Ovary (tissue), 10 donors: ENCODE measurements at places on chromosomes 11 and 22.

GRCh38 chr11:58958500-58958899, 19.2 kb downstream of the GLYATL1 start:
- no peaks in the 10 kb centered on the region for H3K27me3 ChIP-seq
- H3K4me3 ChIP-seq = no peak overlapping the region
- H3K27ac ChIP-seq = no peak overlapping the region

DNA sequence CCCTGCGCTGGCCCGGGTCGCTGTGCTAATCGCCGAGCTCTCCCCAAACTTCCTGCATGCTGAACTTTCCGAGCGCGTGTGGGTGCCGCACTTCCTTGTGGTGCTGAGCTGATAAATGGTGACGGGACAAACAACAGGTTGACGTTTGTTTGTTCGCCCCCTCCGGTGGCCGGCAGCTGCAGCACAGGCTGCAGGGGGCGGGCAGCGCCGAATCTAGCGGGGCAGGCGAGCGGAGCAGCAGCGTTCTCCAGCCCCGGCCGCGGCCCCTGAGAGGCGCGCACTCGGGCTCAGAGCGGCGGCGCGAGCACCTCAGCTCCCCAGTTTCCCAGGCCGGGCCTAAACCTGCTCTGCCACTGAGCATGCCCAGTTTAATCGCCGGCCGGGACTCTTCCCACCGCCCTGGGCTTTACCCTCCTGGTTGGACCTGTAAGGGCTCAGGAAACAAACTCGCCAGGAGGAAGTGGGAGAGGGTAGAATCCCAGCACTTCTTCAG, at the start of gene PDGFD:
Gene PDGFD (minus strand): TSS at position 120 of the 493 bp plus-strand sequence.
- peak; percentile 83 for DNase-seq
- no peaks in the 10 kb centered on the region for H3K36me3 ChIP-seq
- no peaks in the 10 kb centered on the region for H3K27me3 ChIP-seq

- H3K27me3 ChIP-seq = no peaks in the 10 kb centered on the region
- H3K36me3 ChIP-seq = no peaks in the 10 kb centered on the region
- H3K4me3 ChIP-seq = no peak overlapping the region
- no peaks in the 10 kb centered on the region for H3K4me1 ChIP-seq
Observed at GRCh38 chr11:125846188-125846587, 13.1 kb downstream of the PATE4 start.

DNA sequence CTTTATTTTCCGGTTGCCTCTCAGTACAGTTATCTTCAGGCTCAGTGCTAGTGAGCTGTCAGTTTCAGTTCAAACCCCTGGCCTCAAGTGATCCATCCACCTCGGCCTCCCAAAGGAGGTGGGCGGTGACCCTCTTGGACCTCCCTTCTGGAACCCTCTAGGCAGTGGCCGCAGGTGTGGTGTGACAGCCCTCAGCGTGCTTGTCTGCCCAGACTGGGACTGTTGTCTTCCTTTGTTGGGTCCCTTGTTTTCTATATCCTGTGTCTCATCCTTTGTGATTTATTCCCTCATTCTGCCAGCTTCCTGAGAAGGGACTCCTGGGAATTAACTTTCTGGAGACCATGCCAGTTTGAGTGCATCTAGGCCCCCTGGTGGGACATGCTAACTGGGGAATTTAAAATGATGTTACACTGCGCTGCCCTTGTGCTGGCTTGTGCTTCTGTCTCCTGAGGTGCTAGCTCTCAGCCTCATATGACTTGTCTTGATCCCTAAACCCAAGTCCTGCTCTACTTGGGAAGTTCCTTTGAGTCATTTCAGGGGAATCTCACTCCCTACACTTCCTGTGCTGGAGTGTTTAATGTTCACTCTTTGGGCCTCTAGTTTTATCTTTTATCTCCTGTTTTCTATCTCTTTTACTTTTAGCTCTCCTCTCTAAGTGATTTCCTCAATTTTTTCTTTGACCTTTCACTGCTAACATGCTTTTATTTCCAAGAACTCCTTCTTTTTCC, 19.4 kb downstream of the MED15 start:
- H3K27ac ChIP-seq = no peak overlapping the region
- no peak for DNase-seq
- no peaks in the 10 kb centered on the region for H3K36me3 ChIP-seq

GRCh38 chr11:117225553-117226170, 6.2 kb downstream of the PCSK7 start:
- no peak overlapping the region for H3K27ac ChIP-seq
- H3K4me1 ChIP-seq = peaks cover 11% of the 10 kb centered on the region
- no peaks in the 10 kb centered on the region for H3K36me3 ChIP-seq
- no peak for DNase-seq

- peaks cover 14% of the 10 kb centered on the region for H3K4me1 ChIP-seq
- DNase-seq = peak; percentile 87
- peak within 1 kb of the TSS; percentile 64 for H3K27ac ChIP-seq
- H3K4me3 ChIP-seq = peak within 1 kb of the TSS; percentile 92
- H3K27me3 ChIP-seq = no peaks in the 10 kb centered on the region
Observed at GRCh38 chr11:57712256-57713150, at the start of gene TMX2. Gene TMX2, plus strand, starts transcription at chr11:57712593. Its CDS starts 26 bp downstream, at chr11:57712619.

DNA sequence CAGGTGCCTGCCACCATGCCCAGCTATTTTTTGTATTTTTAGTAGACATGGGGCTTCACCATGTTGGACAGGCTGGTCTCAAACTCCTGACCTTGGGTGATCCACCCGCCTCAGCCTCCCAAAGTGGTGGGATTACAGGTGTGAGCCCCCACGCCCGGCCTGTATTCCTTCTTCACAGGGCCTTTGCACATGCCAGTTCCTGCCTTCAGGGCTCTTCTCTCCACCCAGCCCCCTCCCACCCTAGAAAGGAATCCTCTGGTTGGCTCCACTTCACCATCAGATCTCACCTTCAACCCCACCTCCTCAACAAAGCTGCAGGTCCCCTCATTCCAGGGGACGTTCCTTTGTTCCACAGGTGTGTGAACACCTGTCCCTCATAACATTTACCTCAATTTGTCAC, 2.0 kb downstream of the POLR3H start:
- peaks cover 5% of the 10 kb centered on the region for H3K4me1 ChIP-seq
- no peak overlapping the region for H3K4me3 ChIP-seq
- H3K36me3 ChIP-seq = no peaks in the 10 kb centered on the region
- H3K27me3 ChIP-seq = no peaks in the 10 kb centered on the region

- no peak overlapping the region for H3K27ac ChIP-seq
- H3K4me3 ChIP-seq = no peak overlapping the region
- no peak for DNase-seq
- no peaks in the 10 kb centered on the region for H3K27me3 ChIP-seq
- no peaks in the 10 kb centered on the region for H3K36me3 ChIP-seq
Observed at GRCh38 chr11:62108017-62108750, 15.6 kb upstream of the INCENP start.

DNA sequence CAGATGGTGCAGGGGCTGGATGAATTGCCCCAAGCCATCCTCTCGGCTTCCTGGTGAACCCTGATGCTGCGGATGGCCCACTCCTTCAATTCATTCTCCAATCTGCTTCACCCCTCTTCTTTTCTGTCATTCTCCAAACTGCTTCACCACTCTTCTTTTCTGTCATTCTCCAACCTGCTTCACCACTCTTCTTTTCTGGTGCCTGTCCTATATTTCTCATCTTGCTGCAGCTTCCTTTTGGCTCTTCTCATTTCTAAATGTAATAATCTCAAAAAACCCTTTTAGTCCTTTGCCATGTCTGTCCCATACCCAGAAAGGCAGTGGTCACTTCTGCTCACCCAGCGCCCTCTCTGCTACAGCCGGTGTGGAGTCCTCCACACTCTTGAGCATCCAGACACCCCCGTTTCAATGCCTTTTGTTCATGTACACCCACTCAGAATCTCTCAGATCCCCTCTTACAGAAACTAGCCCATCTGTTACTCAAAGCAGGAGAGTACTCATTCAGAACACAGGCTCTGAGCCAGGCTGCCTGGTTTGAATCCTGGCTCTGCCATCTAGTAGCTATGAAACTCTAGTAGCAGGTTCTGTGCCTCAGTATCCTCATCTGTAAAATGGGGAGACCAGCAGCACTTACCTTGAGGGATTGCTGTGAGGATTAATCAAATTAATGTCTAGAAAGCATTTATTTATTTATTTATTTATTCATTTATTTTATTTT, 14.9 kb downstream of the SERPIND1 start:
- no peak for DNase-seq
- no peaks in the 10 kb centered on the region for H3K36me3 ChIP-seq
- no peaks in the 10 kb centered on the region for H3K27me3 ChIP-seq
- no peak overlapping the region for H3K27ac ChIP-seq
- H3K4me1 ChIP-seq = peaks cover 9% of the 10 kb centered on the region

DNA sequence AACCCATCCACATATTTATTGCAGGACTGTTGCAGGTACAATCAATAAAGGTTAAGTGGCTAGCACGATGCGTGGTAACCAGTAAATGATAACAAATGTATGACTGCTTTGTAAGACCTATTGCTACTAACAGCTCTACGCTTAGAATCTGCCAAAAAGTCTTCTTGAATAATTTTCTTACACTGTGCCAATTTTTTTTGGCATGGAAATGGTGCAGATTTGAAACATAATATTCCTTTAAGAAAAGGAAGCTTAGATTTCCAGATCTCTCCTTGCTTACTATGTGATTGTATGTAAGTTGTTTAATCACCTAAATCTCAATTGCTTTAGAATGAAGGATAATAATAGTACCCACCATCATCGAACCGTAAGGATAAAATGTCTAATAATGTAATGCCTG, 192.0 kb downstream of the LRRC4C start:
- H3K36me3 ChIP-seq = no peaks in the 10 kb centered on the region
- no peak overlapping the region for H3K4me3 ChIP-seq
- no peaks in the 10 kb centered on the region for H3K4me1 ChIP-seq
- DNase-seq = no peak

DNA sequence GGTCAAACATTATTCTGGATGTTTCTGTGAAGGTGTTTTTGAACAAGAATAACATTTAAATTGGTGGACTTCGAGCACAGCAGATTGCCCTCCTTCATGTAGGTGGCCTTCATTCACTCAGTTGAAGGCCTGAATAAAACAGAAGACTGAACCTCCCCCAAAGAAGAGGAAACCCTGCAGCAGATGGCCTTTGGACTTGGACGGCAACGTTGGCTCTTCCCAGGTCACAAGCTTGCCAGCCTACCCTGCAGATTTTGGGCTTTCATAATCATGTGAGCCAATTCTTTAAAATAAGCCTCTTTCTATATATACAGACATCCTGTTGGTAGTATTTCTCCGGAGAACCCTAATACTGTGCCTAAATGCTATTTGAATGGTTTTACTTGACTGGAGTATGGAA, 432.2 kb upstream of the NARS2 start:
- H3K36me3 ChIP-seq = no peaks in the 10 kb centered on the region
- H3K4me3 ChIP-seq = no peak overlapping the region
- H3K27me3 ChIP-seq = no peaks in the 10 kb centered on the region
- no peaks in the 10 kb centered on the region for H3K4me1 ChIP-seq
- DNase-seq = no peak
- H3K27ac ChIP-seq = no peak overlapping the region

- no peaks in the 10 kb centered on the region for H3K4me1 ChIP-seq
- H3K4me3 ChIP-seq = no peak overlapping the region
- no peaks in the 10 kb centered on the region for H3K27me3 ChIP-seq
- H3K27ac ChIP-seq = no peak overlapping the region
Observed at GRCh38 chr22:20766530-20766929, 7.4 kb upstream of the SERPIND1 start.

GRCh38 chr11:20275987-20276965, 87.2 kb upstream of the HTATIP2 start:
- H3K4me1 ChIP-seq = no peaks in the 10 kb centered on the region
- no peak overlapping the region for H3K4me3 ChIP-seq
- H3K36me3 ChIP-seq = no peaks in the 10 kb centered on the region
- no peaks in the 10 kb centered on the region for H3K27me3 ChIP-seq

DNA sequence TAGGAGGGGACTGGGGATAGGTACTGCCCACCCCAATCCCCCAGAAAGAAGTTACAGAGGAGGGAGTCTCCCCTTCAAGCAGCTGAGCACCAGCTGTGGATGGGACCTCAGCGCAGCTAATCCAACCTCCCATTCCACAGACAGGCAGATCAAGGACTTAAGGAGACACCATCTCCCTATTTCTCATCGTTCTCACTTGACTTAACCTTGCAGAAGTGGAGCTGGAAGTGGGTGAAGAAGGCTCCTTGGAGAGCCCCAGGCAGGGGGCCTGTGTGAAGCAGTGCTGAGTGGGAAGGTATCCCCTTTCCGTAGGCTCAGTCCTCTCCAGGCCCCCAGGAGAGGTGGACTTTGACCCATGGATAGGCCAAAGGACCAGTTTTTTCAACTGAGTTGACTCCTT, 27.3 kb downstream of the USP35 start:
- no peaks in the 10 kb centered on the region for H3K36me3 ChIP-seq
- no peak for DNase-seq
- H3K4me1 ChIP-seq = no peaks in the 10 kb centered on the region
- no peak overlapping the region for H3K27ac ChIP-seq
- no peaks in the 10 kb centered on the region for H3K27me3 ChIP-seq
- no peak overlapping the region for H3K4me3 ChIP-seq

GRCh38 chr11:62505059-62505439, 41.6 kb downstream of the AHNAK start:
- no peaks in the 10 kb centered on the region for H3K36me3 ChIP-seq
- H3K4me3 ChIP-seq = no peak overlapping the region
- DNase-seq = no peak
- H3K27me3 ChIP-seq = no peaks in the 10 kb centered on the region
- H3K27ac ChIP-seq = no peak overlapping the region

GRCh38 chr11:20011307-20011951, 148.8 kb downstream of the DBX1 start:
- H3K27me3 ChIP-seq = no peaks in the 10 kb centered on the region
- no peak overlapping the region for H3K27ac ChIP-seq
- no peak overlapping the region for H3K4me3 ChIP-seq
- no peaks in the 10 kb centered on the region for H3K36me3 ChIP-seq
- no peak for DNase-seq

- H3K27ac ChIP-seq = no peak overlapping the region
- H3K4me3 ChIP-seq = no peak overlapping the region
- H3K36me3 ChIP-seq = no peaks in the 10 kb centered on the region
- H3K4me1 ChIP-seq = peaks cover 28% of the 10 kb centered on the region
- DNase-seq = peak; percentile 67
- H3K27me3 ChIP-seq = no peaks in the 10 kb centered on the region
Observed at GRCh38 chr22:20211997-20212753, 55.9 kb downstream of the RTN4R start.

- H3K4me1 ChIP-seq = no peaks in the 10 kb centered on the region
- no peak for DNase-seq
- no peaks in the 10 kb centered on the region for H3K36me3 ChIP-seq
- H3K27ac ChIP-seq = no peak overlapping the region
- H3K27me3 ChIP-seq = no peaks in the 10 kb centered on the region
- no peak overlapping the region for H3K4me3 ChIP-seq
Observed at GRCh38 chr11:64526795-64527194, 64.2 kb upstream of the SLC22A12 start.

- no peak for DNase-seq
- H3K27me3 ChIP-seq = no peaks in the 10 kb centered on the region
- no peak overlapping the region for H3K27ac ChIP-seq
- H3K4me1 ChIP-seq = peaks cover 11% of the 10 kb centered on the region
Observed at GRCh38 chr11:79092791-79093353, 348.0 kb downstream of the TENM4 start.

GRCh38 chr11:14373941-14374646, 15.1 kb upstream of the RRAS2 start:
- no peaks in the 10 kb centered on the region for H3K27me3 ChIP-seq
- H3K36me3 ChIP-seq = no peaks in the 10 kb centered on the region
- H3K4me3 ChIP-seq = no peak overlapping the region
- no peak for DNase-seq

GRCh38 chr11:95507794-95508193, 276.8 kb upstream of the SESN3 start:
- H3K27me3 ChIP-seq = no peaks in the 10 kb centered on the region
- no peaks in the 10 kb centered on the region for H3K36me3 ChIP-seq
- DNase-seq = no peak
- no peak overlapping the region for H3K27ac ChIP-seq

- no peaks in the 10 kb centered on the region for H3K4me1 ChIP-seq
- no peak overlapping the region for H3K27ac ChIP-seq
- no peak overlapping the region for H3K4me3 ChIP-seq
- DNase-seq = no peak
Observed at GRCh38 chr22:25837288-25837900, 95.4 kb downstream of the MYO18B start.
